ENCODE measurements at places on chromosomes 1 and 21.
A peak's percentile ranks its signal among the peaks of the same experiment; 100 is the strongest.

DNA sequence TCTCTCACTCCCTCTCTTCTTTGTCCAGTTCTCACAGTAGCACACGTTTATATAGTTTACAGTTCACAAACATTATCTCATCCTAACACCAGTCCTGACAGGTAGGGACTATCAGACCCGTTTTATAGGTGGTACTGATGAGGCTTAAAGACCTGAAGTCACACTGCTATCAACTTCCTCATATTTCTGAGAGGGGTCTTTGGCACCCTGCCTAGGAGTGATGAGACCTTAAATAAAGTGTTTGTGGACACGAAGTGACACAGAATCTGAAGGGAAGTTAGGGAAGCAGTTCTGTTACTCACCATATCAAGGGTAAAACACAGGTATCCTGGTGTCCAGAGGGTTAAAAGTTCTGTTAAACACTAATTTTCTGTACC lies 590 bp upstream of the TACSTD2 start:
- no peak for DNase-seq

GRCh38 chr1:79283451-79283850 lies 276.9 kb upstream of the ADGRL4 start:
- no peak for DNase-seq

DNA sequence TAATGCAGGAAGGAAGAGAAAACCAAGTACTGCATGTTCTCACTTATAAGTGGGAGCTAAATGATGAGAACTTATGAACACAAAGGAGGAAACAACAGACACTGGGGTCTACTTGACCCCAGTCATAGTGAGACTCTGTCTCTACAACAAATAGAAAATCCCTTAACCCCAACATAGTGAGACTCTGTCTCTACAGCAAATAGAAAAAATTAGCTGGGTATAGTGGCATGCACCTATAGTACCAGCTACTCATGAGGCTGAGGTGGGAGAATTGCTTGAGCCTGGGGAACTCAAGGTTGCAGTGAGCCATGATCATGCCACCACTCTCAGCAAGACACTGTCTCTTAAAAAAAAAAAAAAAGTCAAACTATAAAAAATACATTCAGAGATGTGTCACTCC lies 42.7 kb downstream of the GIPC2 start:
- no peak for DNase-seq

DNA sequence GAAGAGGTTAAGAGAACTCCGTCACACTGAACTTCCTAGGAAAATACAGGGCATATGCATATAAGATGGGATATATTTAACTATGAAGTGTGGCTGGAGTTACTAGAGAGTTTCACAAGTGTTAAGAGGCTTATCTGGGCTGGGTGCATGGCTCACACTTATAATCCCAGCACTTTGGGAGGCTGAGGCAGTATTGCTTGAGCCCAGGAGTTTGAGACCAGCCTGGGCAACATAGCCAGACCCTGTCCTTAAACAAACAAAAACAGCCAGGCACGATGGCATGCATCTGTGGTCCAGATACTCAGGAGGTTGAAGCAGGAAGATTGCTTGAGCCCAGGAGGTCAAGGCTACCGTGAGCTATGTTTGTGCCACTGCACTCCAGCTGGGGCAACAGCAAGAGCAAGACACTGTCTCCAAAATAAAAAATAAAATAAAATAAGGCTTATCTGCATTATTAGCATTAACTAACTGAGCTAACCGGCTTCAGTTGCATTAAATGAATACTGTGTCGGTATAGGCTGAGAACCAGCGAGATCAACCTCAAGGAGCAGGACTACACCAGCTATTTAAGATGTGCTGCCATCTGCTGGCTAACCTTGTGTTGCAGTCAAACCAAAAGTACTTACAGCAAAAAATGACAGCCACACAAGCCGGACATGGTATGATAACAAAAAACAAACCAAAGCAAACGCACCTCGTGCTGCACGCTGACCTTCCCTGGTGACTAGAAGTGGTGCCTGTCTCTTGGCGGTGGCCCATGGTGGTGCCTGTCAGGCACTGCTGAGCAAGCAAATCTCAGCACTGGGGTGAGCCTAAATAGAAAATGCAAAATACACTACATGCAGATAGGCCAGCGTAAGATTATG lies 19.7 kb upstream of the RBBP5 start:
- peak; percentile 77 for DNase-seq

GRCh38 chr1:67818725-67819301 lies 14.5 kb downstream of the GNG12 start:
- no peak for DNase-seq

DNA sequence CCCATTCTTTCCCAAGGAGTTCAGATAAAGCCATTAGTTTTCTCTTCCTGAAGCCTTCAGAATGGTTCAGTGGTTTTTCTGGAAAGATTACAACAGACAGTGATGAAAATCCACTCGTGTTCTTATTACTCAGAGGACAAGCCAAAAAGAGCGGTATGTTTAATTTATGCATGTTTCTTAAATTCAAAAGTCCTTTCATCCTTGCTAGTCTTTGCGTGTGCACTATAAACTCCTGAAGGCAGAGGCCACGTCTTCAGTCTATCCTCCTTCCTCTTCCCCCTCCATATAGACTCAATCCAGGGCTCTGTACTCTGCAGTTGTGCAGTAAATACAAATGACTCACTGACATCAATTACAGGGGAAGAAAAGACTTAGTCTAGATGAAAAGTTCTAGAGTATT lies 409.2 kb upstream of the PLXNA2 start:
- no peak for DNase-seq

GRCh38 chr1:18554099-18554498 lies 73.4 kb downstream of the KLHDC7A start:
- DNase-seq, result no peak

GRCh38 chr1:155241841-155242264 lies 13.4 kb downstream of the ENTREP3 start:
- no peak for DNase-seq

DNA sequence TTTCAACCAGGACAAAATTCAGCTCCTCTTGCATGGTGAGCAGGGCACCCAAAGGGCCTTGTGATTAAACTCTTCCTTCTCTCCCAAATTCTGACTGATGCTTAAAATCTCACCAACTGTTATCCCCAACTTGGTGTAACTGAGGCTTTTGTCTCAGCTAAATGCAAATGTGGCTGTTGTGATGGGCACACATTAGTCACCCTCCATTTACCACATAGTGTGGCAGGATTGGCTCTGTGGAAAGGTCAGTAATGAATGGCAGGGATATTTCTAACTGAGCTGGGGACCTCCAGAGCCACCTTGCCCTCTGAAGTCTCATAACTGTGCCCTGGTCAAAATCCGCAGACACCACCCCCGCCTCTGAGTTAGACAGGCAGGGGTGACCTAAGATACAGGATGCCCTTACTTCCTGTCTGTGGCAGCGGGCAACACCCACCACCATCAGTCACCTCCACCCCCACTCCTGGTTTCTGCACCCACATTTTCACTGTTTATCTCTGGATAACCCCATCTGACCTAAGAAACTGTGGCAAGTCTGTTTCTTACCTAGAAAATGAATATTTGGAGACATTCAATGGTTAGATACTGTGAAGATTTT lies 25.4 kb upstream of the RGS16 start:
- no peak for DNase-seq

- no peak for DNase-seq
Observed at GRCh38 chr1:201570181-201570885, 31.4 kb downstream of the NAV1 start.

DNA sequence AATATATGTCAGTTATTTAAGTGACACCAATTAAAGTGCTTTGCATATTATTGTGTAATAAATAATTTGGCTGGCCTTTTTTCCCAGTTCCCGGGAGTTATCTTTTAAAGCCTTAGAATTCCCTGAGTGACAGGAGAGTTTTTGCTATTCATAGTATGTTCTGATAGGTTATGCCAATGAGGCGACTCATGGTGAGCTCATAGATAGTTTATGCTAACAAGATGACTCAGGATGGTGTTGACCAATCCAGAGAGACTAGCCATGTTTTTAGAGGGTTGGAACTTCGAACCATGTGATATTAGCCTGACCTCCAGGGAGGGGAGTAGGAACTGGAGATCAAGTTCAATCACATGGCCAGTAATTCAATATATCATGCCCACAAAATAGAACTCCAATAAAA lies 310.8 kb downstream of the USP25 start:
- DNase-seq, result no peak

GRCh38 chr1:201230676-201231075 lies 40.1 kb downstream of the IGFN1 start:
- no peak for DNase-seq

All from tibial nerve (tissue), 4 donors.